ENCODE measurements at places on chromosomes 4 and X.
A peak's percentile ranks its signal among the peaks of the same experiment; 100 is the strongest.

DNA sequence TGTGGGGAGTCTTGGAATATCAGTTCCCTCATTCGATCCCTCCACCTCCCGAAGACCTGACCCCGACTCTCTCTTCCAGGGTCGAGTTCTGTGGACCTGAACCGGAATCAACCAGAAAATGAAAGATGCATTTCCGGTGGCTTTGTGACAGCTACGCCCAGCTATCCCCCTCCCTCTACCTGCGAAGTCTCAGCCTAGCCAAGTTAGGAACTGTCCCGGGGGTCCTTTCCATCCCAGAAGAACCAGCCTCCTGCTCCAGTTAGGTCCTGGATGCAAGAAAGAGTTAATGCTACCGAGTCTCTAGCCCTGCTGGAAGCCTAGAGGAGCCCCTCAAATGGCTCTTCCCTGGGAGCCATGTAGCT lies 13.4 kb upstream of the ETDC start:
- no peak for DNase-seq

DNA sequence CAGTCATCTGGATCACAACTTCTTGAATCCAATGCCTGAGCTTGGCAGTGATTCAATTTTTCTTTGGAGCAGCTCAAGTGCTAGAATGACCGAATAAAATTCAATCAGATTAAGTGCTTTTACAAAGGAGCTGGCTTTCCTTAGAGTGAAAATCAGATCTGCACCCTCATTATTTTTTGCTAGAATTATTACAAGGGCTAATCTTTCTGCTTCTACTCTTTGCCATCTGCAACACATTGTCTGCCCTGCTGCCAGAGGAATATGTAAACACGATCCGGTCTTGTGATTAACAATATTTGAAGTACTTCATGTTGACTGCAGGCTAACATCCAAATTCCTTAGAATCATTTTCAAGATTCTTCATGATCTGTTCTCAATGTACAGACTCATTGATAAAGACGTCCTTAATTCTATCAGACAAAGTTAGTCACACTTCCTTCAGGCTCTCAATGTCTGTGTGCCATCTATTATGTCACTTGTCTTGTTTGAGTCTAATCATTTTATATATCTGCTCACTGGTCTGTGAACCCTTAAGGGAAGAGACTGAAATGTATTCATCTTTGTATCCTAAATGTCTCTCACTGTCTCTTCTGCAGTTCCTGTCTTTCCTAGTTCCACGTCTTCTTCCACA lies 531.2 kb downstream of the GALNTL6 start:
- no peak for DNase-seq

GRCh38 chr4:11397146-11397545 lies 31.5 kb downstream of the HS3ST1 start:
- no peak for DNase-seq

GRCh38 chr4:138697851-138698250 lies 317.7 kb upstream of the NOCT start:
- DNase-seq: no peak

- no peak for DNase-seq
Observed at GRCh38 chr4:159281771-159282170, 178.9 kb downstream of the RAPGEF2 start.

- DNase-seq: peak; percentile 39
Observed at GRCh38 chr4:86957215-86957614, 22.4 kb downstream of the AFF1 start.

GRCh38 chr4:71863457-71863856 lies 79.6 kb upstream of the GC start:
- no peak for DNase-seq

DNA sequence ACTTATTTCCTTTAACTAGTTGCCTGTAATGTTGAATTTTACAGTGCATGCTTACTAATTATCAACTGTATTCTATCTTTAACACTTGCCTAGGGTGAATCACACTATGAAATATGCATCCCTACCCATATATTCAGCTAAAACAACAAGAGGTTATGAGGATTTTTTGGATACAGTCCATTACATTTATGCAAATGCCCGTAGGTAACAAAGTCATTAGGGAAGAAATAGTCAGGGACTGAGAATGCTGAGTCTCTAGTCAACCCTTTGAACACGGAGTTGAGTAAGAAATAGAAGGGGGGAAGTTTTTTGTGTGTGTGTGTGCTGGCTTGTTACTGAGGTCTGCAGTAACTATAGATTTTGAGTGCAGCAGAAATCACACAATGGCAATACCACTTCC lies 26.1 kb upstream of the CBLL2 start:
- DNase-seq: no peak

- no peak for DNase-seq
Observed at GRCh38 chr4:104015680-104016079, 295.9 kb upstream of the TACR3 start.

- DNase-seq: no peak
Observed at GRCh38 chrX:55796496-55796895, 78.9 kb downstream of the RRAGB start.

GRCh38 chr4:121096629-121097028 lies 24.3 kb upstream of the NDNF start:
- DNase-seq: peak; percentile 18

DNA sequence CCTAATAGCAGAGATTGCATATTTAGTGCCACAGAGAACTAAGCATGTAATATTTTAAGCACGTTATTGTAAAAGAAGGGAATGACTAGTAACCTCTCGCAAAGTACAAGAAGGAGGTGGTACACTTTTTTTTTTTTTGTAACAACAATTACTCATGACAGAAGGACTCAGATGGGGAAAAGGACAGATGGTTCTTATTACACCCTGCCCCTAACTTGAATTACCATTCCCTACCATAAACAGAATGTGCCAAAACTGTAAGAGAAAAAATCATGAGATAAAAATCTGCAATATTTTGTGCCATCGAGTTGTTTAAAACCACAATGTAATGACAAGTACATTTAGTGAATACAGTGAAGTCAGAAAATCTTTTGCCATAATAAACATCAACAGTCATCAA lies 33.0 kb upstream of the RAPGEF2 start:
- no peak for DNase-seq

DNA sequence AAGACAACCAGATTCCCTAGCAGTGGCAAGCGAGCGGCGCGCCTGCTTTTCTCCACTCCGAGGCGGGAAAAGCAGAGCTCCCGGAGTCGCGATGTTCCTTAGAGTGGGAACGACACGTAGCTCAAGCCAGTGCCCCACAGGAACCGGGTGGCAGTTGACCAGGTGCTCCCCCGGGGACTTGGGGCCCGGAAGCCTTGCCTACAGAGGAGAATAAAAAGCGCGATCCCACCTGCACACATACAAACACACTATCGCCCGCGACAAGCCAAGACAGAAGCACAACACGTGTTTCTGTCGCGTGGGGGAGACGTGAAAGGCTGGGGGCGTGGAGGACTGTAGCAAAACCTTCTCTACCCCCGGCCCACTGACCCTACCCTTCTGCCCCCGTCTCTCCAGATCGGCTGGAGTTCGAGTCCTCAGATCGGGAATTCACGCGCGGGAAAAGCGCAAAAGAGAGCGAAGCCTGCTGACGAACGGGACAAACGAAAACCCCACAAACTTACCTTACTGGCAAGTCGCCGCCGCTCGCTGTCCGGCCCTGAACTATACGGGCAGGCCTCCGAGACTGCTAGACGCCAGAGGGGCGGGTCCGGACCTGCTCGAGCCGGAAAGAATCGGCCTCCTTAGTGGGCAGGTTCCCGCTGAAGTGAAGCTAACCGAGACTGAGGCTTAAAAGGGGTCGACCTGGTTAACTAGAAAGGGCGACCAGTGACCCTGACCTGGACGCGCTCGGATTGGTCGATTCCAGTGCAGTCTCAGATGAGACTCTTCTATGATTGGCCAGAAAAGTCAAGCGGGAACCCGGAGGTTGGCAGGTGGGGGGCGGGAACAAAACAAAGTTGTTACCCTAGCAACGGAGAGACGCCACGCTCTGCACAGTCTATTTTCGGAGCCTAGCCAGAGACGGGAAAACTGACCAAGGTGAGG lies at the start of the genes DNAAF6 and NUP62CL:
Gene DNAAF6 (plus strand): TSS at position 842 of the 927 bp plus-strand sequence. CDS start 6,265 bp downstream, outside the sequence.
Gene NUP62CL (minus strand): TSS at position 664 of the 927 bp plus-strand sequence. CDS start 31,287 bp downstream, outside the sequence.
- peak; percentile 75 for DNase-seq

- no peak for DNase-seq
Observed at GRCh38 chr4:113979148-113979904, at the start of gene ARSJ. Gene ARSJ, minus strand, starts transcription at chr4:113979647. Its CDS starts 813 bp downstream, at chr4:113978834.

- no peak for DNase-seq
Observed at GRCh38 chrX:7852166-7852565, 9.2 kb downstream of the VCX start.

Data from activated CD4-positive, alpha-beta T cell treated with anti-CD3 and anti-CD28 coated beads, Interleukin-2, amount 50 U/mL, for 16 hours (primary cell).